ENCODE measurements at places on chromosomes 7 and 10.

- DNase-seq, result no peak
These were observed 3.4 kb downstream of the TBX20 start for GRCh38 chr7:35250452-35250851.

GRCh38 chr10:118256209-118256608, 85.9 kb downstream of the FAM204A start:
- no peak for DNase-seq

GRCh38 chr7:151275813-151276577, 27.5 kb upstream of the SMARCD3 start:
- peak; percentile 38 for DNase-seq

DNA sequence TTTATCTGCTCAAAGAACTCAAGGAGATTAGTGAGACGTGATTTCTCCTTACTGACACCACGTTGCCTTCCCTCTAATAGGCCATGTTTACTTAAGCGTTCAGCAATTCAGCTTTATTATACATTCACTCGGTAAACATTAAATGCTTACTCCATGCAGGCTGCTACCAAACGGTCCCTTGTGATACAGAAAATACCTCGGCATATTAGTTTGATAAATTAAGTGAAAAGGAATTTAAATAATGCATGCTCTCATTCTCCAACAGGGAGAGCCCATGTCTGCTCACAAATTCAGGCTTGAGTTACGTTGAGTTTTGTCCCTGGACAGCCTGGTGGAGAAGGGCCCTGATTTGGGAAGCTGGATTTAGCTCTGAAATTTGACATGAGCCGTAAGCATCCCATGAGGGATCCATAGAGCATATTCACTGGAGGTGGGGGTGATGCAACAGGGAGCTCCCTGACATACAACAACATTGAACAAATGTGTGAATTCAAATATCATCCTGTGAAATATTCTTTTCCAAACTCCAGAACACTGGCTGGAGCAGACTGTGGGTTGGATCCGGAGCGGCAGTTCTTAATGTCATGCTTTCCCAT, 86.3 kb downstream of the TBXAS1 start:
- DNase-seq, result no peak

GRCh38 chr10:32317795-32318357, 29.1 kb downstream of the EPC1 start:
- DNase-seq, result no peak

- peak; percentile 68 for DNase-seq
These were observed 7.3 kb downstream of the ATP6V1F start for GRCh38 chr7:128869944-128870285.

All from ecto neural progenitor cell (in vitro differentiated cells).